ENCODE measurements at places on chromosomes 12 and 14. TPM values are rescaled to one million over a fixed set of nuclear protein-coding genes. Genes with fewer than 3 reads are reported as not detected.

CCNT1 gene
- 33.0 TPM for total RNA-seq

CLEC4E gene
- not detected for total RNA-seq

RBP5 gene
- total RNA-seq = not detected

TMEM52B gene
- total RNA-seq = 0.24 TPM

PPP2R5E gene
- total RNA-seq = 52.5 TPM

GLT8D2 gene
- 1.5 TPM for total RNA-seq

IL26 gene
- not detected for total RNA-seq

PRB4 gene
- not detected for total RNA-seq

NXPH4 gene
- total RNA-seq = not detected

C12orf50 gene
- total RNA-seq = 0.30 TPM

STRAP gene
- total RNA-seq = 144 TPM

PAWR gene
- total RNA-seq = 175 TPM

HNF1A gene
- not detected for total RNA-seq

SERPINA3 gene
- total RNA-seq = not detected

LUM gene
- total RNA-seq = 1.9 TPM

AQP2 gene
- total RNA-seq = not detected

SPX gene
- not detected for total RNA-seq

RILPL2 gene
- 7.2 TPM for total RNA-seq

DBX2 gene
- not detected for total RNA-seq

TTC8 gene
- 11.9 TPM for total RNA-seq

CSRP2 gene
- total RNA-seq = 12.7 TPM

SMOC1 gene
- 0.78 TPM for total RNA-seq

KANSL2 gene
- 35.8 TPM for total RNA-seq

SLC17A8 gene
- total RNA-seq = not detected
